ENCODE measurements at places on chromosomes 3 and 15.
A peak's percentile ranks its signal among the peaks of the same experiment; 100 is the strongest.

DNA sequence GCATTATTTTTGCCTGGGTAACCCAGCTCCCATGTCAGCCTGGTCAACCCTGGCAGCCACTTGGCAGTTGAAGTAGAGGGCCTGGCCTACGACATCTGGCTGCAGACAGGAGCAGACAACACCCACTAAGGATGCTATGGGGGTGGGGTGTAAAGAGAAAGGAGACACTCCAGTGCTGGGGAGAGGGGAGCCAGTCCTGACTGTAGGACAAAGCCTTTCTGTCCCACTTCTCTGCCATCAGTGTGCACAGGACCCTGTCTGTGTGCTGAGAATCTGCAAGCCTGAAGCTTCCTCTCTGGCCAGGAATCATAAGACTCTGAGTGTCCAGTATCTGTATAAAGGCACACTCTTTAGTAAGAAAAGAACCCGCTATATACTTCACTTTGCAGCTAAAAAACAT, 96.3 kb upstream of the CHRM5 start:
- DNase-seq, result no peak

GRCh38 chr3:172125963-172126457, 86.6 kb downstream of the FNDC3B start:
- DNase-seq, result no peak

- DNase-seq, result no peak
Observed at GRCh38 chr3:158718490-158719170, 13.6 kb downstream of the RARRES1 start.

DNA sequence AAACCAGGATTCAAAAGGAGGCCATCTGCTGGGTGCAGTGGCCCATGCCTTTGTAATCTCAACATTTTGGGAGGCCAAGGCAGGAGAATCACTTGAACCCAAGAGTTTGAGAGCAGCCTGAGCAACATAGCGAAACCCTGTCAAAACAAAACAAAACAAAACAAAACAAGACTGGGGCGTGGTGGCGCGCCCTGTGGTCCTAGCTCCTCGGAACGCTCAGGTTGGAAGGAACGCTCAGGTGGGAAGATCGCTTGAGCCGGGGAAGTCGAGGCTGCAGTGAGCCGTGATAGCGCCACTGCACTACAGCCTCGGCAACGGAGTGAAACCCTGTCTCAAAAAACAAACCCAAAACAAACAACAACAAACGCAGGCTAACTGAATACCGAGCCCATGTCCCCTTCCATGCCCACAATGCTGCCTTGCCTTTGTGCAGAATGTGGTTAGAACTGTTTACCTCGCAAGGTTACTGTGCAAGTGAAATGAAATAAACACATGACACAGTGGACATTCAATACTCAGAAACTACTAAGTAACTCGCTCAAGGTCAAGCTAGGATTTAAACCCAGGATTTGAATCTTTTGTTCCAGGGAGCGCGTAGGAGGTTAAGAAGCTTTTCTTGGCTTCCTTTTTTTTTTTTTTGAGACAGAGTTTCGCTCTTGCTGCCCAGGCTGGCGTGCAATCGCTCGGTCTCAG, 766 bp upstream of the EMC4 start:
- DNase-seq, result no peak

GRCh38 chr3:149975919-149976318, 5.2 kb upstream of the PFN2 start:
- DNase-seq, result peak; percentile 8

DNA sequence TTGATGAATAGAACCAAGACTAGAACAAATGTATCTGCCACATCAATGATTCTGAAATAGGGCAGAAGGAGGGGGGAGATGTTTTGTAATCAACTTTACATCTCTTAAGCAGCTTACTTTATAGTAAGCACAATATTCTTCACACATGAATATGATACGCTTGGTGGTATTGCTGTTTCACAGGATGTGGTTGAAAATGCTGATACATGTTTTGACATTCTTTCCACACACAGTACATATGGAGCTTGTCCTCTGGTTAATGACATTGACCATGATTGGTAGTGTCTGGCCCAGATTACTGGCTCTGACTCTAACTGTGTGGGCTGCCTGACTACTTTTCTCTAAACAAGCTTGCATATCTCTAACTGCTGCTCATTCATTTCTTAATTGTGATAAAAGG, 168.9 kb downstream of the KLHL25 start:
- DNase-seq, result peak; percentile 89
